Activated naive CD4-positive, alpha-beta T cell treated with anti-CD3 and anti-CD28 coated beads, Interleukin-2, amount 50 U/mL, for 72 hours (primary cell): ENCODE measurements at places on chromosomes 1 and 21. TPM values are rescaled to one million over a fixed set of nuclear protein-coding genes. Genes with fewer than 3 reads are reported as not detected.

Gene UQCRHL
- 2.2 TPM for total RNA-seq

Gene SEC16B
- not detected for total RNA-seq

DNA sequence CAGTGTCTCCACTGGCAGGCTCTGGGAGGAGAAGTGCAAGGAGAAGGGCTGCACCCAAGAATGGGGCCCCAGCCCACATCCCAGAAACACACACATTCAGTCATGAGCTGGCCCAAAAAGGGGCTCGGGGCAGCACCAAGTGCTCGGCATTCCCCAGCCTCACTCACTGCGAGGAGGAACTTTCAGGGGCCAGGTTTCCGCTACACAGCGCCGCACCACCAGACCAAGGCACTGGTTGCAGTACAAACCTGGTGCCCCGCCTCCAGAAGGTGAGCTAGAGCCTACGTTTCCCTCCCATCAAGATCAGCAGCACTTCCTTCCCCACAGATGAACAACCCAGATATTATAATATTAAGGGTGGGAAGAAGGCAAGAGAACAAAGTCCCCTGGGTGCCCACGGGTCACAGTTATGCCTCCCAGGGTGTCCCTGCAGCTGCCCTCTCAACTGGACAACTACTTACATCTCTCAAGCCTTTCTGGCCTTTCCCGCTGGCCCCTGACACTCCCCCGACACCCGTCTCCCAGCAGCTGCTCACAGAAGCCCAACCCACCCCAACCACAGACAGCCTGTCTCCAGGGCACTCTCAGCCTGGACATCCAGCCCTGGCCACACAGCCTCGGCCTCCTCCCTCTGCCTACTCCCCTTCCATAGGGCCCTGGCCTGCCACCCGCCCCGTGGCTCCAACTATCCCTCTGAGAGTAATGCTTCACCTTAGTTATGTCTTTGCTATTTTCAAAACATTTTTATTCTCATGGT is 3.8 kb downstream of the PBXIP1 start:
- peak; percentile 76 for DNase-seq

GRCh38 chr21:42174173-42174572 is 44.8 kb upstream of the ABCG1 start:
- no peak for DNase-seq

GRCh38 chr1:197981561-197981960 is 64.4 kb downstream of the LHX9 start:
- no peak for DNase-seq

DNA sequence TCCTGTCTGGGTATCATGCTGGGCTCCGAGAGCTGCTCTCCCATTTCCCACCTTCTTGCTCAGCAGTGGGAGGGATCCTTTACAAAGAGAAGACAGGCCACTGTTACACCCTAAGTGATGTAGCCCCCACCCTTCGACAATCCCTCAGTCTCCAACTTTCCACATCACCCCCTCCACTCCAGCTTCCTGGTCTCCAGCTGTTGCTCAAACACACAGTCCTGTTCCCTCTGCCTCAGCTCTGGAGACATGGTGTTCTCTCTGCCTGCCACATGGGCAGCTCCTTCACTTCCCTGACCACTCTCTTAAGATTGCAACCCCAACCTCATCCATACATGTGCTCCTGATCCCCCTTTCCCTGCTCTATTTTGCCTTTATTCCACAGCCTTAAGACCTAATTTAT is 37.7 kb downstream of the SLC30A1 start:
- DNase-seq = no peak

Gene RGS8
- total RNA-seq = not detected

Gene REN
- total RNA-seq = not detected

DNA sequence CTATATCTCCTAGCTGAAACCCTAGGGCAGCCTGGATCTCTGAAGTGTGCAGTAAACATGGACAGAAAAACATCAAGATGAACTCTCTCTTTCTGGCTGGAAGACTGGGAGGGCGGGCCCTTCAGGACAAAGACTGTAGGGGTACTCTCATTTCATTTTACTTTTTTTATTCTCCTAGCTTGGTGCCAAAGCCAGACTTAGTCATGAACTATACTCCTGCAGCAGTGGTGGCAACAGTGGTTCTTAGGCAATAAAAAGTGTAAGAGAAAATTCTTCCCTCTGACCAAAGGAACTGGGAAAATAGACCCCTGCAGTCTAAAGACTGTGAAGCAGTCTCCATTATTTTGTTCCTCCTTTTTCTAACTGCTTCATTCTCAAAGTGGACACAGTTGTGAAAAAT is 213.8 kb upstream of the JUN start:
- DNase-seq = no peak

DNA sequence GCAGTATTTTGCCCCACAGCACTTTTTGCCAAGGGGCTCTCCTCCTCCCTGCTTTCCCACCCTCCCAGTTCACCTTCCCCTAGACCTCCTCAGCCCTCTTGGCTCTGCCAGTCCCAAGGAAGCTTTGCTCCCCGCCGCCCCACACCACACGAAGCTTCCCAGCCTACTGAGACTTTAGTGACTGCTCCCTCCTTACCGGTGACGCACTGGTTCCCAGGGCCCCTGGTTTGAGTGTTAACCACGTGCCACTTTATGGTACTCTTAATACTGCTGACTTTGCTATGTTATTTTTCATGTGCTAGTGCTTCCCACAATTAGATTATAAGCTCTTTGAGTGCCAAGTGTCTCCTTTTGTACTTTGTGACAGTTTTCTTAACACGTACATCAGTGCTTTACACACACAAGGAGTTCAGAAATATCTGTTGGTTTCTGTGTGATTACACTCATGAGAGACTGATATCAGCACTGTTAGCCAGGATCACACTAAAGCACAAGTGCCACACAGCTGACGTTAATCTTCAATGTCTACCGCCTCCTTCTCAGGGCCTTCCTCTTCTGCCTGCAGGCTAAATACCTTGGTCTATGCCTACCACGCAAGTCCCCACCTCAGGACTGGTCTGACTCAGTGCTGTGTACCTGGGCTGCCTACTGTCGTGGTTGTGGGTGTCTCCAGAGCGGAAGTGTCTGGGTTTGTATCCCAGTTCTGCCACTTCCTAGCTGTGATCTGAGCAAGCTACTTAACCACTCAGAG is 61.0 kb downstream of the DNTTIP2 start:
- peak; percentile 54 for DNase-seq

- DNase-seq = no peak
These were observed 115.9 kb downstream of the HUNK start for GRCh38 chr21:31988492-31989290.

- no peak for DNase-seq
These were observed 8.7 kb downstream of the PRRC2C start for GRCh38 chr1:171494076-171494475.

GRCh38 chr1:23483321-23484252 is at the start of gene ASAP3:
ASAP3 (minus strand) TSS chr1:23484179; CDS start chr1:23484133, 46 bp downstream.
- DNase-seq = no peak

Gene SLAMF7
- 112 TPM for total RNA-seq

GRCh38 chr1:9235096-9235459 is 504 bp downstream of the H6PD start:
- DNase-seq = no peak

Gene TGFBR3
- 3.3 TPM for total RNA-seq

DNA sequence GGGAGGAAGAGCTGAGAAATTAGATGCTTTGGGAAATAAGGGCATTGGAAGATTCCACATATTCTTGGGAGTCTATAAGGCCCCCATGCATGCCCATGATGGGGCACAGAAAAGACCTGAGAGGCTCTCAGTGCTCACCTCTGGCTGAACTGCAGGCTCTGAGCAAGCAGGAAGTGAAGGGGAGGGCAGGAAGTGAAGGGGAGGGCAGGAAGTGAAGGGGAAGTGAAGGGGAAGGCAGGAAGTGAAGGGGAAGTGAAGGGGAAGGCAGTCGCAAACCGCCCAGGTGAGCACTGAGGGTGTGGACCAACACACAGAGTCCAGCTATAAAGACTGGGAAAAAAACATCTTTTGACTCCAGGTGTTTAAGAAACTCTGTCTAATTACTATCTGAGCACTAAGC is 3.5 kb downstream of the KRTAP10-9 start:
- DNase-seq = no peak

DNA sequence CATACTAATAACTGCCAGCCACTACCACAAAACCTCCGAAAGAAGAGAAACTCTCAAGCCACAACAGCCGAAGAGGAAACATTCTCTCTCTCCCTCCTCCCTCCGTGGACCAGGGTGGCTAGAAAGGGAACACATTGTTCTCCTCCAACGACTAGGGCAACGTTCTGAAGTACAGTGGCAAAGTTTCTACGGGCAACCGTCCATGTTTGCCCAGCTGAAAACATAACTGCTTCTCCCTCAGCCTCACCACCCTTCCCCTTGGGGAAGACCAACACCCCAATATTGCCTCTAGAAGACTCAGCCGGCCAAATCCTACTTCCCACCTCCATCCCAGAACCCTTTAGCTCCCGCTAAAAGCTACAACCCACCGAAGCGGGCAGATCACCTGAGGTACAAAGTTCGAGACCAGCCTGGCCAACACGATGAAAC is 2.0 kb downstream of the GLUL start:
- no peak for DNase-seq

DNA sequence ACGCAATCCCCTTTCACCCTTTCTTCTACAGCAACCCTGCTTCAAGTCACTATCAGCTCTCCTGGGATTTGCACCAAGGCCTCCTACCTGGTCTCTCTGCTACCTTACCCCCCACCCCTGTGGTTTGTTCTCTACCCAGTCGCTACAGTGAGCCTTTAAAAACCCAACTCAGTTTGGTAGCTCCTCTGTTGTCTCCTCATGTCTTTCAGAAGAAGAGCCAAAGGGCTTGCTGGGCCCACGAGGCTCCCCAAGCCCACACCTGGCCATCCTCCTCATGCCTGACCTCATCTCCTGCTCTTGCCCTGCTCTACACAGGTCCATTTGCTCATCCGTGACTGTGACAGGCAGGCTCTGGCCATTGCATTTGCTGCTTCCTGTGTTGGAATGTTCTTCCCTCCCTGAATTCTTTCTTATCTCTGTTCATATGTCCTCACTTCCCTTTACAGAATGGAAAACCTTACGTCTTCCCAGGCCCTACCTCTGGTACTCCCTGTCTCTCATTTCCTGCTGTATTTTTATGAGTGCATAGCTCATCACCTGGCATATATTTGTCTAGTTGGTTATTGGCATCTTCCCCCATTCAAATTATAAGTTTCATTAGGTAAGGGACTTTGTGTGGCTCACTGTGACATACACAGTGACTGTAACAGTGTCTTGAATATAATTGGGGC is 3.3 kb downstream of the RGS16 start:
- no peak for DNase-seq

GRCh38 chr21:37742115-37742514 is 174.1 kb downstream of the KCNJ6 start:
- DNase-seq = no peak

DNA sequence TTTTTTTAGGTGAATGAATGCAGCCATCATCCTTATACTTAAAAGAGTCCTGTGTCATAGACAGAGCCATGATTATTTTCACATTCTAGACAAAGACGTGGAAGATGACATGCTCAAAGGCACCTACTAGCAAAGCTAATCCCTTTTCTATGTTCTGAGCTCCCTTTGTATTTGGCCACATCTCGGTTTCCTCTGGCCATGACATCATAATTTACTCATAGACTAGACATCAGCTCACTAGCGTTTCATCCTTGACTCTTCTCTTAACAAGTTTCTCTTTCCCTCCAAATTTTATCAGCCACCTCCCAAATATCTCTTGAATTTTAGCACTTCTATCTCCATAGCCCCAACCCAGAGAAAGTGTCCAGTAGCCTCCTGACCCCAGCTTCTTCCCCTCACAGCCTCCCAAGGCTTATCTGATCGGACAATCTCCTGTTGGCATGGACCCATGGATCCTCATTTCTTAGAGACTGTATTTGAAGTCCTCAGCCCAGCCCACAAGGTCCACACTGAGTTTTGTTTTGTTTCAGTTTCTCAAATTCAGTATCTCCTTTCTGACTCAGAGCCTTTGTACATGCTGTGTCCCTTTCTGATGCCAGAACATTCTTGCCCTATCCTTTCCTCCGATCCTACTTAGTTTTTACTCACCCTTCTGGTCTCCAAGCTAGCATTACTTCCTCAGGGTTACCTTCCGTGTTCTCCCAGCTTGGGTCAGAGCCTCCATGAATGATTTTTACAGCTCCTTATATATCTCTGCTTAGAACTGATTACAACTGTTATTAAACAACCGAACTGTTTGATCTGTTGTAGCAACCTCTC is 33.0 kb upstream of the EPS8L3 start:
- DNase-seq = no peak

GRCh38 chr1:175171036-175171913 is 21.3 kb downstream of the KIAA0040 start:
- no peak for DNase-seq

DNA sequence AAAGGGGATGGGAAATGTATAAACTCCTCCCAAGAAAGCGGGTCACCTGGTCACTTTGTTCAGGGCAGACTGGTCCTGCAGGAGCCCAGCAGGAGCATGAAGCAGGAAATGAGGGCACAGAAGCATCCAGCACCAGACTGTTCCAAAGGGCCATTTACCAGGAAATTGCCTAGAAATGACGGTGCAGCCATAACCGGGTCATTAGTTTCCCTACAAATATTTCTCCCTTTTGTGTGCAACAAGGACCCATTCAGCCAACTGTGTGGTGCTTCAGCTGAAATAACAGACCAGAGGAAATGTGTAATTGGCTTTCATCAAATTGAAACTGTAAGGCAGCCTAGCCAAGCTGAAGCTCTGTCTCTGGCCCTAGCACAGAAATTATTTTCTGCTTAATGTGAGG is 7.6 kb upstream of the CTTNBP2NL start:
- DNase-seq = no peak

- DNase-seq = no peak
These were observed 55.9 kb downstream of the FNBP1L start for GRCh38 chr1:93503816-93504215.

Gene ELF3
- 0.18 TPM for total RNA-seq

- no peak for DNase-seq
These were observed 66.9 kb downstream of the HSD3B1 start for GRCh38 chr1:119573886-119574285.

Gene LCE1D
- total RNA-seq = not detected

GRCh38 chr1:40796939-40797667 is 13.5 kb downstream of the KCNQ4 start:
- DNase-seq = no peak

- DNase-seq = no peak
These were observed at the start of gene CCSAP for GRCh38 chr1:229342656-229343569. CCSAP (minus strand) TSS chr1:229343047; CDS start chr1:229342465, 582 bp downstream.
